Left ventricle myocardium superior (tissue), 1 donor: ENCODE measurements at places on chromosomes 16 and 17.

- DNase-seq, result peak; percentile 42
Observed at GRCh38 chr17:60390925-60391470, 935 bp downstream of the USP32 start.

DNA sequence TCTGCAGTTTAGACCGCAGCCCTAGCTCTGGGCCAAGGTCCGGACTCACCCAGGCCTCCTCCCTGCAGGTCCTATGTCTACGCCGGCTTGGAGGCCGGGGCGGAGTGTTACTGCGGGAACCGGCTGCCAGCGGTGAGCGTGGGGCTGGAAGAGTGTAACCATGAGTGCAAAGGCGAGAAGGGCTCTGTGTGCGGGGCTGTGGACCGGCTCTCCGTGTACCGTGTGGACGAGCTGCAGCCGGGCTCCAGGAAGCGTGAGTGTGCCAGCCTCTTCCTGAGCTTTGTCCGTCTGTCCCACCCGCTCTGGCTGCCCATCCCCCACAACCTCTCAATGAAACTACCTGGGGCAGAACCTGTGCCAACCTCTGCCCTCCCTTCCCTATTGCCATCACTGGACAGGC is 20.1 kb downstream of the WSCD1 start:
- DNase-seq, result no peak

- DNase-seq, result no peak
Observed at GRCh38 chr16:48459167-48459566, 74.0 kb upstream of the SIAH1 start.

- DNase-seq, result peak; percentile 89
Observed at GRCh38 chr17:43645765-43646481, 15.8 kb downstream of the MEOX1 start.

- DNase-seq, result no peak
Observed at GRCh38 chr17:81143717-81144422, 21.4 kb upstream of the PVALEF start.

- peak; percentile 52 for DNase-seq
Observed at GRCh38 chr17:55295411-55296170, 30.8 kb downstream of the HLF start.
